ENCODE measurements at places on chromosomes 2 and 18.

GRCh38 chr2:104871649-104871971 lies 17.7 kb downstream of the POU3F3 start:
- DNase-seq, result no peak

- DNase-seq, result no peak
These were observed 105.0 kb upstream of the ATP8B1 start for GRCh38 chr18:57908092-57908491.

DNA sequence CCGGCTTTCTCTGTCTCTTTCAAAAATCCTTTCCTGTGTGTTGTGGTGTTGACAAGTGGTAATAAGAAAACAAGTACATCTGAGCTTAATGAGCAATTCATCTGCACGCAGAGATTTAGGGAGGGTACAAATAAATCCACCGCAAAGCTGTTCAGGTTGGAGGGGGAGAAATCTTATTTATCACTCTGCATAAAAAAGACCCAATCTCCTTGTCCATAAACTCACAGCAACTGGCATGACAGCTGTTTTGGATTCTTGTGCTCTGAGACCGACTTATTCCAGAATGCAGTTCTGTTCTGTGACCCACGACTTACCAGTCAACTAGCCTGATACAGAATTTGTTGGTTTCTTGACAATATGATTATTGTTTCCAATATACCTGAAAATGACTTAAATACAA lies 380.1 kb downstream of the SOX11 start:
- DNase-seq, result no peak

- no peak for DNase-seq
These were observed 49.4 kb downstream of the HNMT start for GRCh38 chr2:138013639-138014038.

GRCh38 chr18:13422541-13423147 lies 204.1 kb downstream of the LDLRAD4 start:
- DNase-seq, result no peak

- DNase-seq, result no peak
These were observed 52.4 kb downstream of the AKAIN1 start for GRCh38 chr18:5144629-5145028.

DNA sequence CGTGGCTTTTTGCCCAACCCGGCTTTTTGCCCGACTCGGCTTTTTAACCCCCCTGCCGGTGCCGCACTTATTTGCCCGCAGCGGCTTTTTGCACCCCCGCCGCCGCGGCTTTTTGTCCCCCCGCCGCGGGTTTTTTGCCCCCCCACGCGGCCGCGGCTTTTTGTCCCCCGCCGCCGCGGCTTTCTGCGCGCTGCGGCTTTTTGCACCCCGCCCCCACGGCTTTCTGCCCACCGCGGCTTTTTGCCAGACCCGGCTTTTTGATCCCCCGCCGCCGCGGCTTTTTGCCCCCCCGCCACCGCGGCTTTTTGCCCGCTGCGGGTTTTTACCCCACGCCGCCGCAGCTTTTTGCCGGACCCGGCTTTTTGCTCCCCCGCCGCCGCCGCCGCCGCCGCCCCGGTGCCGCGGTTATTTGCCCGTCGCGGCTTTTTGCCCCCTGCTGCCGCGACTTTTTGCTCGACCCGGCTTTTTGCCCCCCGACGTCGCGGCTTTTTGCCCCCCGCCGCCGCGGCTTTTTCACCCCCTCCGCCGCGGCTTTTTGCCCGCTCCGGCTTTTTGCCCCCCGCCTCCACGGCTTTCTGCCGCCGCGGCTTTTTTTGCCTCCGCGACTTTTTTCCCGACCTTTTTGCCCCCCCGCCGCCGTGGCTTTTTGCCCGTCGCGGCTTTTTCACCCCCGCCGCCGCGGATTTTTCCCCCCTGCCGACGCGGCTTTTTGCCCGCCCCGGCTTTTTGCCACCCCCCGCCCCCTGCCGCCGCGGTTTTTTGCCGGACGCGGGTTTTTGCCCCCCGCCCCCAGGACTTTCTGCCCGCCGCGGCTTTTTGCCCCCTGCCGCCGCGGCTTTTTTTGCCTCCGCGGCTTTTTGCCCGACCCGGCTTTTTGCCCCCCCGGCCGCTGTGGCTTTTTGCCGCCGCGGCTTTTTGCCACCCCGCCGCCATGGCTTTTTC lies 2786.5 kb downstream of the RPIA start:
- DNase-seq, result no peak

DNA sequence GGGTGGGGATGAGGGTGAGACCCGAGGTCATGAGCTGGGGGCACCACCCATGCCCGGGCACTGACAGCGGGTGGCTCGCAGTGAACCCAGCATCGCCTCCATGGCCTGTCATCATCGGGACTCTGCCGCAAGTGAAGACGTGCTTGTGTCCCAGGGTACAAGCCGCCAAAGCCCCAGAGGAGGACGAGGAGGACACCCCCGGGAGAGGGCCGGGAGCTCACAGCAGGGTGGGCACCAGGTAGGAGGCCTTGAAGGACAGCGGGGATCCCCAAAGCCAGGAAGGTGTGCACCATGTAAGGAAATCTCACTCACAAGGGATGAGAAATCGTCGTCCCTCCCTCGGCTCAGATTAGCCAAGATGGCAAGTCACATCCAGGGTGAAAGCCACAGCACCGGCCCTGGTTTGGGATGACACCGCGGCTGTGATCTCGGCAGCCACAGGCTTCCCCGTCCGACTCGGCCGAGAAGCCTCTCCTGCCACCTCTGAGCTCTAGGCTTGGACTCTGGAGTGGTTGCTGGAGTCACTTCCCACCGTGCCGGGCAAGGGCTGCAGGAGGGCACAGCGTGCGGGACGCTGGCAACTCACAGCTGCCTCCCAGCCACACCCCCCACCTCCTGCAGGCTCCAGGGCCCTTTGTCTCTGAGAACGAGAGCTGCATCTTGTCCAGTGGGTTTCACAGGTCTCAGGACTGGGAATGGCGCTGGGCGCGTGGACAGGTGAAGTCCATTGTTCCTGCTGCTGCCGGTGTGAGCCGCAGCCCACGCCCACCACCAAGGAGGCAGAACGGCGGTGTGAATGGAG lies 81.6 kb upstream of the CTDP1 start:
- DNase-seq, result no peak

Measured in stimulated activated CD8-positive, alpha-beta memory T cell treated with anti-CD3 and anti-CD28 coated beads, Interleukin-2, amount 100 ng/mL, for 1 hour (primary cell).